GM04503 (cell line): ENCODE measurements at places on chromosomes 1 and 21.

DNA sequence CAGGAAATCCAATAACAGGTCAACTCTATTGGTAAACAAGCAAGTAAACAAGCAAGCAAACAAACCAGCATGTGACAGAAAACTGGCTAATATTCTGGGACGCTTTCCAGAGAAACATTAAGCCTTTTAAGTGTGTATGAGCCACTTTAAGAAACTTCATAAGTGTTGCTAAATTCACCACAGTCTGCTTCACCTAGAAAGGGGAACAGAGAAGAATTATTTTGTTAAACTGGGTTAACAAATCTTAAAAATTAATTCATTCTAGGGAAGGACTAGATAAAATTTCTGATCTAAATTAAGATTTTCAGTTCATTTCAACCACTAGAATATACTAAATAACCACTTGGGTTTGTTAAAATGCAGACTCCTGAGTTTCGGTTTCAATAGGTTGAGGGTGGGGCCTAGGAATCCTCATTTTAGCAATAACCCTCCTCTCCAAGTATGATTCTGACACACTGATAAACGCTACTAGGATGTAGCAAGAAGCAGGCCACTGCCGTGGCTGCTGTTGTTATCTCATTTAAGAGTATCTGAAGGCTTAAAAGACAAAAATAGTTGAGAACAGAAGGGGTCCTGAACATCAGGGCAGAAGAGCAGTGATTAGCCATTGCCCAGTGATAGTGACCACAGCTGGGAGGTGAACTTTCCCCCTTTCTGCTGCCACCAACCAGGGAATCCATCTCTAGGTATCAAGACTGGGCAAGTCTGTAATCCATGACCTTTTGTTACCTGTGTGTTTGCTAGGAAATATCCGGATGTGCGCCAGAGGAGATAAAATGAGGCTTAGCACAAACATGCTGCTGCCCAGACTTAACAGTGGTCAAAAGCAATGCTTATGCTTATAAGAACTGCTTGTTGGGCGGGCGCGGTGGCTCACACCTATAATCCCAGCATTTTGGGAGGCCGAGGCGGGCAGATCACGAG, 11.2 kb downstream of the CREG1 start:
- no peak for DNase-seq

- no peak for DNase-seq
These were observed 123.1 kb downstream of the MATN1 start for GRCh38 chr1:30600258-30600657.

- no peak for DNase-seq
These were observed 3.3 kb downstream of the KLHL21 start for GRCh38 chr1:6599141-6599975.

- no peak for DNase-seq
These were observed 71.1 kb downstream of the LAMC1 start for GRCh38 chr1:183094351-183094750.

- no peak for DNase-seq
These were observed 32.1 kb upstream of the IGSF3 start for GRCh38 chr1:116699605-116700004.

GRCh38 chr1:31624731-31625514, 7.4 kb downstream of the HCRTR1 start:
- DNase-seq, result no peak

- DNase-seq, result no peak
These were observed 37.0 kb upstream of the TENT5B start for GRCh38 chr1:27049607-27050006.

DNA sequence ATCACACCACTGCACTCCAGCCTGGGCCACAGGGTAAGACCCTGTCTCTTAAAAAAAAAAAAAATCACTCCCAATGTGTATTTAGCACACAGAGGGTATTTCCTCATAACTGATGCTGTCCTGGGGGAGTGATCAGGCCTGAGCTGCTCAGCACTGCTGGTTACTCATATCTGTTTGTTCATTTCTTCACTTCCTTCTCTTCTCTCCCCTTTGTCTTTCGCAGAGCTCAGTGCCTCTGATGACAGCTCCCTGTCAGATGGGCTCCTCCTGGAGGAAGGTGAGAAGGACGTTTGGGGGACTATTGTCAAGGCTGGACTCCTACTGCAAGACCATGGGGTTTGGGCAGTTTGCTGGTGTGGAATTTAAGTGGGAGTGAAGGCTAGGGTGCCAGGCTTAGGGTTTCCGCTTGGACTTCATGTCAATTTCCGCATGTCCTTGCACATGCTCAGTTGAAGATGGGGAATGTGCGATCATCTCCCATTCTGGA, 13.0 kb downstream of the INAVA start:
- no peak for DNase-seq

GRCh38 chr1:103145449-103145848, 37.1 kb upstream of the COL11A1 start:
- DNase-seq, result no peak

DNA sequence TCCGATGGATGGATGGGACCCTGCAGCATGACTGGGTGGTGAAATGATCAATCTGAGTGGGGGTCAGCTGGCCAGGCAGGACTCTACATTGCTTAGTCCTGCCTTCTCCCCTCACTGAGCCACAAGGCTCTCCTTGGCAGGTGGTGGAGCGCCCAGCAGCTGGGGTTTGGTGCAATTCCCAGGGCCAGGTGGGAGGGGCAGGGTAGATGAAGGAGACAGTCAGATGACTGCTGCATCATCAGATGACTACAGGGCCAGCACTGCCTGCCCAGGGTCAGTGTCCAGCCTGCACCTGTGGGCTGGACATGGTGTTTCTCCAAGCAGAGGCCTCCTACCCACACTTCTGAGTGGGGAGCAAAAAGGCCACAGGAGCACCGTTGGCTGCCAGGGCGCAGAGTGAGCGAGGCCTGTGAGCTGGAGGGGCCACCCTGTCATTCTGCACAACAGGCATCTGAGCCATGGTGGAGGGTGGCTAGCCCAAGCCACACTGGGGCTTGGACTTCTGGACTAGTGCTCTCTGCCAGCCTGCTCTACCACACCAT, 103.9 kb upstream of the EDN2 start:
- DNase-seq, result no peak

DNA sequence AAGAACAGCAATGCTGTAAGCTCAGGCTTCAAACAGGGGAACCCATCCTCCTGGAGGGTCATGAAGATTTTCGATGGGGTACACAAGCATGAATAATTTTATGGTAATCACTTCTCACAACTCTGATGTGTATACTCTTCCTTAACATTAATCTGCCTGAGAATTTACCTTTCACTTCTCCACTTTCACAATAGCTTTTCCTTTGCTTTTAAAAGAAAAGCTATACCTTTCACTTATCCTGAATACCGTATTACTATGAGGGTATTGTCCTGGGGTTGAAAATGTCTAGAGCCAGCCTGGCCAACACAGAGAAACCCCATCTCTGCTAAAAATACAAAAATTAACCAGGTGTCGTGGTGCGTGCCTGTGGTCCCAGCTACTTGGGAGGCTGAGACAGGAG, 12.7 kb upstream of the ZYG11B start:
- DNase-seq, result no peak

- no peak for DNase-seq
These were observed 4.1 kb downstream of the GSTM5 start for GRCh38 chr1:109716121-109716520.

DNA sequence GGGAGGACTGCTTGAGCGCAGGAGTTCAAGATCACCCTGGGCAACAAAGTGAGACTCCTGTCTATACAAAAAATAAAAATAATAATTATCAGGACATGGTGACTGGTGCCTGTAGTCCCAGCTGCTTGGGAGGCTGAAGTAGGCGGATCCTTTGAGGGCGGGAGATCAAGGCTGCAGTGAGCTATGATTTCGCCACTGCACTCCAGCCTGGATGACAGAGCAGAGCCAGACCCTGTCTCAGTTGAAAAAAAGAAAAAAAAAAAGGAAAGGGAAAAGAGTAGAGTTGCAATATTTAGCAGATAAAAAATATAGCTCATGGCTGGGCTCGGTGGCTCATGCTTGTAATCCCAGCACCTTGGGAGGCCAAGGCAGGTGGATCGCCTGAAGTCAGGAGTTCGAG, 3.3 kb upstream of the S1PR1 start:
- no peak for DNase-seq
